ENCODE measurements at places on chromosomes 7 and 10.

DNA sequence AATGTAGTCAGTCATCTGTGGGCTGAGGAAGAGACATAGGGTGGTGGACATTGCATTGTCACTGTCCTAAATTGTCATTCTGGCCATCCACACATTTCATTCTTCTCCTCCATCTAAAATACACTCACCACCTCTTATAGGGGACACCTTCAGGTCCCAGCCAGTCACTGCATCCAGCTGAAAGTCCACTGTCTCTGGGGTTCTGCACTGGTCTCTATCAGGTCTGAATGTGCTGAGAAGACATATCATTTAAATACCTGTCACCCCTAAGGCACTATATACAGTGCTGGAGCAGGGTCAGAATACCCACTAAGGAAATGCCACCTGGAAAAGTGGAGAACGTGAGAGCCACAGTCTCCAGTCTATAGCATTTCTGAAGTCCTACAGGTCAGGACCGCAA, 29.6 kb downstream of the SH2D4B start:
- DNase-seq = no peak
- H3K27ac ChIP-seq = no peak overlapping the region
- H3K4me1 ChIP-seq = no peaks in the 10 kb centered on the region
- no peaks in the 10 kb centered on the region for H3K36me3 ChIP-seq

DNA sequence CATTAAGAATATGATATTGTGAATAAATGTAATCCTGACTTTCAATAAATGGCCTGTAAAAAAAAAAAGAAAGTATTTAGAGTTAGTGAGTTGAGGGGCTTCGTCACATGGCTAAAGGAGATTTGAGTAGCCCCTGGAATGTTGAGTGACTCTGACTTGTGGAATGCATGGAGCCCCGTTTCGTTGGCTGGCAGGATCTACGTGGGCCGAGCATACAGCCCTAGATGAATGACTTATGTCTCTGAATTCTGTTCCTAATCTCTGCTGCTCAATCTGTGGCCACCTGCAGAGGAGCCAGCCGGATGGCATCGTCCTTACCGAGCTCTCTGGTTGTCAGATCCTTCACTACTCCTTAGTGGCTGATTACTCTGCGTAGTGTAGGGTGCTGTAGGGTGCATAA, 155.7 kb downstream of the MGMT start:
- no peaks in the 10 kb centered on the region for H3K36me3 ChIP-seq
- no peak overlapping the region for H3K4me3 ChIP-seq
- no peaks in the 10 kb centered on the region for H3K4me1 ChIP-seq
- no peak overlapping the region for H3K27ac ChIP-seq

- H3K36me3 ChIP-seq = no peaks in the 10 kb centered on the region
- DNase-seq = no peak
- H3K4me1 ChIP-seq = no peaks in the 10 kb centered on the region
- no peaks in the 10 kb centered on the region for H3K27me3 ChIP-seq
- no peak overlapping the region for H3K4me3 ChIP-seq
- H3K27ac ChIP-seq = no peak overlapping the region
Measured at GRCh38 chr7:15234431-15234830, 327.4 kb downstream of the AGMO start.

GRCh38 chr10:89399956-89400355, 7.5 kb downstream of the IFIT1 start:
- no peaks in the 10 kb centered on the region for H3K27me3 ChIP-seq
- no peak for DNase-seq
- H3K4me3 ChIP-seq = no peak overlapping the region
- H3K4me1 ChIP-seq = peaks cover 6% of the 10 kb centered on the region

GRCh38 chr10:63221950-63222349, 88.8 kb downstream of the NRBF2 start:
- no peak overlapping the region for H3K4me3 ChIP-seq
- no peaks in the 10 kb centered on the region for H3K27me3 ChIP-seq
- no peak overlapping the region for H3K27ac ChIP-seq

DNA sequence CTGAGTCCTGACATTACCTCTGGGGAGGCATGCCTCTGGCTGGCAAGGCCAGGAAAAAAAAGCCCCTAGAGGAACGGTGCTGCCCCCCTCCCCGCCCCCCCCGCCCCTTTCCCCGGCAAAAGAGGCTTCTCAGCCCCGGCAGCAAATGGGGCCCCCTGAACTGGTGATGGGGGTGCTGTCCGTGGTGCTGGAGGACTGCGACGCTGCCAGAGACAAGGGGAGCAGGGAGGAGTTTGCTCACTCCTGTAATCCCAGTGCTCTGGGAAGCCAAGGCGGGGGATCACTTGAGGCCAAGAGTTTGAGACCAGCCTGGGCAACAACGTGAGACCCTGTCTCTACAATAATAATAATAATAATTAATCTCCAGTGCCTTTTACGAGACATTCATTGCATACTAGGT, 23.7 kb downstream of the SRRM3 start:
- H3K27me3 ChIP-seq = peaks cover 20% of the 10 kb centered on the region
- H3K27ac ChIP-seq = no peak overlapping the region
- no peaks in the 10 kb centered on the region for H3K36me3 ChIP-seq
- H3K4me3 ChIP-seq = no peak overlapping the region
- no peak for DNase-seq

DNA sequence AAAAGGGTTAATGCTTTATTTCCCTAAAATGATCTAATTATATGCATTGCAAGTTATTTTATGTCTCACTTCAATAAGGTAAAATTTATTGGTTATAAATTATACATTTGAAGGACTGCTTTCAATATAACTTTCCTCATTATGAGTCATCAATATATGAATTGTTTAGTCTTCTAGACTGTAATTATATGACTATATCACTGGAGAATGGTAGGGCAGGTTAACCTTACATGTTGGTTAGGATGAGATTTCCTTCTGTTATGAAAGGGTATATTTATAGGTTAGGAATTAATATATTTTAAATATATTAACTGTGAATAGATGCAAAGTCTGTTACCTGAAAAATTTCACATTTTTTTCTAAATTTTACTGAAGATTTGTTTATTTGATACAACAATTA, 406.4 kb upstream of the ETV1 start:
- H3K4me3 ChIP-seq = no peak overlapping the region
- no peak overlapping the region for H3K27ac ChIP-seq
- no peak for DNase-seq
- no peaks in the 10 kb centered on the region for H3K4me1 ChIP-seq

DNA sequence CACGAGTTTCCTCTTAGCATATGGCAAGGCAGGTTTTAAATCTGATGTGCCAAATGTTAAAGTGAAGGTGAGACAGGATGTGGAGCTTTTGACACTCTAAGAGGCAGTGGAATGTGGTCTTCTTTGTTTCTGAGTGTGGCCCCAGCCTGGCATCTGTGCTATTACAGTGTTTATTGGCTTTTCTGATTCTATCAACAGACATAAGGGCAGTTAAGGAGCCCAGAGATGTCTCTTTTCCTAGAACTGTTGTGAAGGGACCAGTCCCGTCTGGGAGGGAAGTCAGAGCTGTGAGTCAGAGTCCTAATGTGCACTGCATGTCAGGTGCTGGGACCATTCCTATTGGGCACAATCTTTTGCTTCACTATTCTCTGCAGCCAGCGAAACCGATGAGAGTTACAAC, 32.5 kb downstream of the TRUB1 start:
- no peak overlapping the region for H3K4me3 ChIP-seq
- DNase-seq = no peak
- no peak overlapping the region for H3K27ac ChIP-seq
- peaks cover 11% of the 10 kb centered on the region for H3K36me3 ChIP-seq
- H3K27me3 ChIP-seq = no peaks in the 10 kb centered on the region

DNA sequence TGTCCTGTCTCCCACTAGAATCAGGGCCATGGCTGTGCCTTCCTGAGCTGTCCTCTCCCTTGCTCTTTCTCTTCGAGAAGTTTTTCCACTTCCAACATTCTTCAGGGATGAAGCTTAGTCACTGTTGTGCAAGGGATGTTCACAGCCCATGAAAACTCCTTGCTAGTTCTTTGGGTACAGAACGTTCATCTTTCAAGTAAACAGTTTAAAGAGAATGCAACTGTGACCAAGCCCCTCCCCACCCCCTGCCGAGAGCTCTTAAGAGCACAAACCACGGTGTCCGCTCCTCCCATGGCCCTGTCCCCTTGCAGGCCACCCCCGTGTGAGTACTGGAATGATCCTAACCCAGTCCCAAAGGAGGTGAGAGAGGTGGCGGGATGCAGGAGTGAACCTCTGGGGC, 161.1 kb upstream of the RHEB start:
- no peak overlapping the region for H3K4me3 ChIP-seq
- H3K27ac ChIP-seq = peak overlapping the region; percentile 63
- H3K36me3 ChIP-seq = no peaks in the 10 kb centered on the region
- no peak for DNase-seq
- H3K27me3 ChIP-seq = no peaks in the 10 kb centered on the region

DNA sequence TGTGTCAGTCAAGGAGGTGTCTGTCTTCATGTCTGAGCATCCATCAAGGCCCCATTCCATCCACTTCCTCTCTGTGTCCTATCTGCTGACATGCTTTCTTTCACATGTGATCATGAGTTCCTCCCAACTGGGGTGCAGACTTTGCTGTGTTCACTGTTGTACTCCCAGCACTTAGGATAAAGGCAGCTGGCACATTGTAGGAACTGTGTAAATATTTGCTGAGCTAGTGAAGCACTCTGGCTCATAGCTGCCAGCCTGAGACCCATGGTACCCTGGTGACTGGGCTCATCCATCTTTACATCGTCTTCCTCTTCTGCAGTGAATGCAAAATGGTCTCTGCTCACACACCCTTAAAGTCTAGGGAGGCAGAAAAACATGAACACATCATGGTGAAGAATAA, 242.2 kb upstream of the IGFBP3 start:
- DNase-seq = no peak
- H3K27me3 ChIP-seq = no peaks in the 10 kb centered on the region
- H3K4me3 ChIP-seq = no peak overlapping the region
- no peaks in the 10 kb centered on the region for H3K36me3 ChIP-seq

GRCh38 chr7:125654076-125654475, 724.5 kb upstream of the POT1 start:
- H3K4me1 ChIP-seq = no peaks in the 10 kb centered on the region
- no peak overlapping the region for H3K27ac ChIP-seq
- H3K4me3 ChIP-seq = no peak overlapping the region
- no peaks in the 10 kb centered on the region for H3K36me3 ChIP-seq

DNA sequence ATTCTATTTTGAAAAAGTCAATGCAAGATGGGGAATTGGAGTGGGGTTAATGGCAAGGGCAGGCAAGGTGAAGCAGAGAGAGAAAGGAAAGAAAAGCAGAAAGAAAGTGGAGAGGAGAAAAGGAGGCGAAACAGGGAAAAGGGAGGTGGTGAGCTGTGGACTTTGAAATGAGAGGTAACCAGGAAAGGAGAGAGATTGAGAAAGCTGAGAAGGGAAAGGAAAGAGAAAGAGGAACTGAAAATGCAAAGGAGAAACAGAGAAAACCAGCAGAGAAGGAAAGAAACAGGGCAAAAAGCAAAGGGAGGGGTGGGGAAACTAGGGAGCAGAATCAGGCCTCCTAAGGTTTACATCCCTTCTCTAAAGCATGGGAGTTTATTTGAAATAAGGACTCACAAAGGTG, 72.5 kb upstream of the TPK1 start:
- H3K4me3 ChIP-seq = no peak overlapping the region
- no peak overlapping the region for H3K27ac ChIP-seq
- H3K4me1 ChIP-seq = no peaks in the 10 kb centered on the region

DNA sequence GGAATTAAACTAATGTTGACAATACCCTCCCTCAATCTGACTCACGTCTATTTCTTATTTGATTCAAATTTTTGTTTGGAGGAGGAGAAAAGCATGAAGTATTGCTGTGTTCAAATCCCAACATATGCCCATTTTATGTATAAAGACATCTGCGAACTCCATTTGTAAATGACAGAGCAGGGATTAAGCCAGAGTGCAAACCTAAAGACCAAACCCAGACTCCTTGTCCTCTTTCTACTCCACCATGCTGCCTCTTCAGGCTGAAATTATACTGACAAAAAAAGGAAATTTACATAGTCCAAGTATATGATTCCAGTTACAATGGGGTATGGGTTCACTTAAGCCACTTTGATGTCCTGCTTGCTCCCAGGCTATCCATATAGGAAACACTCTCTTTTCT, 383.1 kb downstream of the ADRA2A start:
- no peaks in the 10 kb centered on the region for H3K4me1 ChIP-seq
- no peaks in the 10 kb centered on the region for H3K27me3 ChIP-seq
- DNase-seq = no peak
- no peak overlapping the region for H3K27ac ChIP-seq
- H3K36me3 ChIP-seq = no peaks in the 10 kb centered on the region
- no peak overlapping the region for H3K4me3 ChIP-seq

DNA sequence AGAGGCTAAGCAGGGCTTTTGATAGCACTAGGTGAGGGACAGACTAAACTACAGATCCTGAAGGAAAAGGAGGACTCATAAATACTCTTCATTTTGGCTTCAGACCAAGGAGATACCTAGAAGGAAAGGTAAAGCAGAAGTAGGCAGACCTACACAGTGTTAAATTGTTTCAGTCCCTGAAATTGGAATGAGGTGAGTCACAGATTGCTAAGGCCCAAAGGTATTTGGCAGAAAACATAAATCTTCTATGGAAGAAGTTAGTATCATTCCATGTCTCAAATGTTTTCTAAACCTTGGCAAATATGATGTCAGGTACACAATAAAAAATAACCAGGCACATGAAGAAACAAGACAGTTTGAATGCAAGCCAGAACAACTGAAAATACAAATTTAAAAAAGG, 30.0 kb downstream of the MTERF1 start:
- no peak overlapping the region for H3K27ac ChIP-seq
- no peaks in the 10 kb centered on the region for H3K27me3 ChIP-seq
- H3K4me3 ChIP-seq = no peak overlapping the region
- H3K4me1 ChIP-seq = no peaks in the 10 kb centered on the region
- no peak for DNase-seq

Measured in lower lobe of right lung (tissue), 2 donors.